ENCODE measurements at places on chromosomes 1 and 21. TPM values are rescaled to one million over a fixed set of nuclear protein-coding genes. Genes with fewer than 3 reads are reported as not detected.

The CFAP298 gene
- 19.8 TPM for total RNA-seq

The PROK1 gene
- total RNA-seq, result not detected

The MARK1 gene
- total RNA-seq, result 0.30 TPM

The LAMC2 gene
- total RNA-seq, result 7.0 TPM

The FAM72A gene
- total RNA-seq, result 3.2 TPM

The C1orf94 gene
- not detected for total RNA-seq

The OR2T33 gene
- total RNA-seq, result not detected

The LAPTM5 gene
- not detected for total RNA-seq

The CLK2 gene
- total RNA-seq, result 64.4 TPM

The OLIG2 gene
- total RNA-seq, result not detected

The TSPEAR gene
- total RNA-seq, result not detected

The AMY1C gene
- not detected for total RNA-seq

The SLC41A1 gene
- total RNA-seq, result 8.4 TPM

The PPIAL4G gene
- under 0.01 TPM for total RNA-seq

The OR2M3 gene
- not detected for total RNA-seq

The MAP1LC3C gene
- total RNA-seq, result 0.70 TPM

The SPRR2E gene
- not detected for total RNA-seq

The RHOU gene
- 0.45 TPM for total RNA-seq

All from smooth muscle cell of the coronary artery (primary cell).